Endodermal cell (in vitro differentiated cells): ENCODE measurements at places on chromosomes 7 and 10. TPM values are rescaled to one million over a fixed set of nuclear protein-coding genes. Genes with fewer than 3 reads are reported as not detected.

DNA sequence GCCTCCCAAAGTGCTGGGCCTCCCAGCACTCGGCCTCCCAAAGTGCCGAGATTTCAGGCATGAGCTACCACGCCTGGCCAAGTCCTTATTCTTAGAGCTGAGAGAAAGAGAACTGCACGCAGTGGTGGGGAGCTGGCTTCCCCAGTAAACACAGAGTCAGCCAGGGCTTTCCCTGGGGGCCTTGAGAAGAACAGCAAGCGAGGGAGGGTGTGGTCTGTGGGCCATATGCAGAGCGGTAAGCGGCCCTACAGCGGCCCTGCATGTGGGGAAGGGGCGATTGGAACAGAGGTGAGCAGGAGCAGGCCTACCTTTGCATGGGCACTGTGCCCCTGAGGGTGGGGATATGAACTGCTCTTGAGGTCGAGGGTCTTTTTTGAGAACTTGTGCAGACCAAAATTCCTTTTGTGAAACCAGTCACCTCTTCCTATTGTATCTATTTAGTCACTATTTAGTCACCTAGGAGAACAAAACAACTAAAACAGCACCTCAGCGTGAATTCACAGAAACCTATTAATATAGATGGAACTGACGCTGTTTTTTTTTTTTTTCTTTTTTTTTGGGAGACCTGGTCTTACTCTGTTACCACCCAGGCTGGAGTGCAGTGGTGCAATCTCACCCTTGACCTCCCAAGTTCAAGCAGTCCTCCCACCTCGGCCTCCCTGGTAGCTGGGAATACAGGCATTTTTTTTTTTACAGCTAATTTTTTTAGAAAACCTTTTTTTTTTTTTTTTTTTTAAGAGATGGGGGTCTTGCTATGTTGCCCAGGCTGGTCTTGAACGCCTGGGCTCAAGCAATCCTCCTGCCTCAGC is 36.9 kb upstream of the SH2D4B start:
- no peak for DNase-seq
- H3K4me3 ChIP-seq: no peak overlapping the region
- peaks cover 29% of the 10 kb centered on the region for H3K36me3 ChIP-seq

GRCh38 chr10:87860156-87860795 is 3.1 kb downstream of the KLLN start:
- no peak overlapping the region for H3K4me3 ChIP-seq
- H3K27me3 ChIP-seq: no peaks in the 10 kb centered on the region
- H3K27ac ChIP-seq: no peak overlapping the region
- no peaks in the 10 kb centered on the region for H3K4me1 ChIP-seq
- H3K36me3 ChIP-seq: no peaks in the 10 kb centered on the region

DNA sequence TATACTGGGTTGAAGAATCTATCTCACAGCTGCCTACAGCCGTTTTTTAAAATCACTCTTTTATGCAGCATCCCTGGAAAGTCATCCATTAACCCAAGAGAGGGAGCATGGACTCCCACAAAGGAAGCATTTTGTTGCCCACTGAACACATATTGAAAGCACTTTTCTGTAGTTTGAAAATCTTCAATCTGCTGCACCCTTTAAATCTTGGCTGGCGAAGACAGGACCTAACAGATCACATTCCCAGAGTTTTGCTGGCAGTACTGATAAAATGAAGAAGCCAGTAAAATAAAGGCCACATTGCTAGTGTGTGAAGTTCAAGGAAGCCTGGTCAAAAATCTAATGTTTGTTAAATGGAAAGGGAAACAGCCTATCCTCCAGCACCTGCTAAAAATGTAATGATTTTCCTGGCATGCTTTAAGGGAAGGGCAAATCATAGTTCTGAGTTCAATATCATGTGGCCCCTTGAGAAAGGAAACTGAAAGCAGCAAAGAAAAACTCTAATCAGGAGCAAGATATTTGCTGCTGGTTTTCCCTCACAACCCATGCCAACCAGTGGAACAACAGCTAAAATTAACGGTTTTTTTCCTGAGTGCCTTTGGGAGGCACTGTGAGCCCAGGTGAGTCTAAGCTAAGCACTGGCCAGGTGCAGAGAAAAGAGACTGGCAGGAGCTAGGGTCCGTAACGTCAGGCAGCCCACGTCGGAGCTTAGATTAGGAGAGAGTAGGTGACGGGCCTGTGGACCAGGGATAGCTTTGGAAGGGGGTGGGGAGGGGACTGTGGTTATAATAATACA is 97.9 kb upstream of the PALS2 start:
- H3K4me3 ChIP-seq: no peak overlapping the region
- DNase-seq: peak; percentile 64
- H3K4me1 ChIP-seq: peaks cover 9% of the 10 kb centered on the region
- no peaks in the 10 kb centered on the region for H3K36me3 ChIP-seq
- H3K27ac ChIP-seq: no peak overlapping the region

DNA sequence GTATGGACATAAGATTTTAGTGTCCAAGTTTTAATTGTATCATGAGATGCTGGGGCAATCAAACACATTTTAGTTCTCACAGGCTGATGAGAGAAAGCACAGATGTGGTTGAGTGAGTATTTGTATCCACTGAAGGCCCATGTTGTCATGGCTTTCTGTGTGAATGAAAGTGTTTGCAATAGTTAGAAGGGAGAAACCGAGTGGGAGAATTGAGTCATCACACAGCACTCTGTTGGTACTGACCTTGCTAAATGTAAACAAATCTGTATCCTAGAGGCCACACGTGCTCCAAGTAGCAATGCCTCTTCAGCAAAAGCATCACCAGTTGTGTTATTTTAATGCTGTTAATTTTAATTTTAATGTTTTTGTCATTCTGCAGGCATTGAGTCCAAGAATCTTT is 121.2 kb downstream of the EMX2 start:
- no peak overlapping the region for H3K4me3 ChIP-seq
- DNase-seq: no peak
- H3K4me1 ChIP-seq: no peaks in the 10 kb centered on the region
- no peaks in the 10 kb centered on the region for H3K27me3 ChIP-seq
- no peaks in the 10 kb centered on the region for H3K36me3 ChIP-seq
- H3K27ac ChIP-seq: no peak overlapping the region

FBXO24 gene
- 0.88 and 1.3 TPM in 2 replicates for total RNA-seq

GPR26 gene
- total RNA-seq: not detected in 2 replicates

GRCh38 chr10:28939281-28940157 is 262.2 kb downstream of the BAMBI start:
- peak overlapping the region; percentile 19 for H3K27ac ChIP-seq
- H3K36me3 ChIP-seq: no peaks in the 10 kb centered on the region
- no peaks in the 10 kb centered on the region for H3K27me3 ChIP-seq
- peak; percentile 94 for DNase-seq

COL26A1 gene
- total RNA-seq: 41.2 and 41.9 TPM in 2 replicates

DNA sequence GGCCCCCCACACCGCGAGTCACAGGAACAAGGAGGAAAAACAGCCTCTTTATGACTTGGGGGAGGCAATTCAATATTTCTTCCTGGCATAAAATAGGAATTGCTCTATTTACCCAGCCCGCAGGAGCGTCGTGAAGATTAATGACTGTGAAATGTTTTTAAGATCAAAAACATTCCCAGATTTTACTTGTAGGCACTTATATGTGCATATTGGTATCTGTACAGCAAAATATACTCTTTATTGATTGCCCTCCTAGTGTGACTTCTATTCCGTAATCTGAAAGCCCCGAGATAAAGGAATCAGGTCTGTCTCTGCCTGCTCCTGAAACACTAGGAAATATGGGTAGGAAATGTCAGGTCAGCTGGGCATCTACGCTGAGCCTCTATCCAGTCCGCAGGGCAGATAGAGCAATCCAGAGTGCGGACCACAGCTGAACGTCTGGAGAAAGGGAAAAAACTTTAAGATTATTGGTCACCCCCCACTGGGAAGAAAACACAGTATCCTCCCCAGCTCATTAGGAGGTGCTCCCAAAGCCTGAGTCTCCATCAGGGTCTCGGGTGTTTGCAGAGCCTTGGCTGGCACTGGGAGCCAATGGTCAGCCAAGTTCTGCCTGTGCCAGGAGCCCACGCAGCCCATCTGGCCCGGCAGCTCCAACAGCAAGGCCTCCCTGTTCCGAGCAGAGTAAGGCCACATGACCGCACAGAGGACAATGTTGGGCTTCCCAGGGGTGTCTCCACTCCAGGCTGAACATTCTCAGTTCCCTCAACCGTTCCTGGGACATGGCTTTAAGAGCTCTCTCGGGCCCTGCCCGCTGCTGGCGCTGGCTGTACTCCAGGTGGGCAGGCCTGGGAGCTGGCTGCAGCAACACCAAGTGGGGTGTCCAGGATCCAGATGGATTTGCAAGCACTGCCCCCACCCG is 7.7 kb downstream of the CTBP2 start:
- H3K27ac ChIP-seq: no peak overlapping the region
- peaks cover 22% of the 10 kb centered on the region for H3K4me1 ChIP-seq
- peaks cover 7% of the 10 kb centered on the region for H3K36me3 ChIP-seq
- peak; percentile 78 for DNase-seq
- H3K27me3 ChIP-seq: no peaks in the 10 kb centered on the region

DNA sequence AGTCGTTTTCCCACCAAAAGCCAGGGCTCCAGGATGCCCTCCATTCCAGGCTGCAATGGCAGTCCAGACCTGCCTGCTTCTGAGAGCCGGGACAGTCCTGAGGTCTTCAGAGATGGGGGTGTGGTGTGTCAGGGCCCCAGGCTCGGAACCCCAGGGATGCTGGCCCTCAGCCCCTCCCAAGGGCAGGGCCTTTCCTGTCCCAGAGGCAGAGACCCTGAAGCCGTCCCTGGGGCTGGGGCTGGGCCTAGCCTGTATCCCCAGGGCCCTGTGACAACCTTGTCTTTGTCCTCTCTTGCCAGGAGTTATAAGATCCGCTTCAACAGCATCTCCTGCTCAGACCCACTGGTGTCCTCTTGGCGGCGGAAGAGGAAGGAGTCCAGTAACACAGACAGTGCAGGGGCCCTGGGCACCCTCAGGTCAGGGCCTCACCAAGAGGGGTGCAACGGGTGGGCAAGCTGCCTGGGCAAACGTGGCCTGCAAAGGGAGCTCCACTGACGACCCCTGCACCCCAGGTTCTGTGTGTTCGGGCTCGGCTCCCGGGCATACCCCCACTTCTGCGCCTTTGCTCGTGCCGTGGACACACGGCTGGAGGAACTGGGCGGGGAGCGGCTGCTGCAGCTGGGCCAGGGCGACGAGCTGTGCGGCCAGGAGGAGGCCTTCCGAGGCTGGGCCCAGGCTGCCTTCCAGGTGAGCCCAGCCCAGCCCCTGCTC is 15.9 kb downstream of the NOS3 start:
- peak; percentile 52 for DNase-seq
- no peak overlapping the region for H3K27ac ChIP-seq
- peaks cover 9% of the 10 kb centered on the region for H3K4me1 ChIP-seq
- no peaks in the 10 kb centered on the region for H3K27me3 ChIP-seq

GSDME gene
- total RNA-seq: 9.8 to 19.2 TPM (median 17.9 TPM) in 3 replicates

DNA sequence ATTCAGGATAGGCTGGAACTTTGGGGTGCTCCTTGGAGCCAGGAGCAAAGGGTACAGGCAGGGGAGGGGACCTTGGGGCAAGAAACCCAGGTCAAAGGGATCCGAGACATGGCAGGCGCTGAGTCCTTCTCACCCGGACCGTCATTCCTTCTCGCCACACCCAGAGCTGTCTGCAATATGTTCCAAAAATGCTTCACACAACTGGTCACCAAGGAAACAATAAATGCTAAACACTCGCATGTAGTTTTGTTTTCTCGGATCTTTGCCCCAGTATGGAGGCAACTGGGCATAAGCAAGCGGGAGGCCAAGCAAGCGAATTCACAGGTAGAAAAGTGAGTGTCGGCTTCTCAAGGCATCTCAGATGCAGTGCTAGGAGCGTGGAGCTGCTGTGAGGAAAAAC is 80.8 kb downstream of the PIP4K2A start:
- H3K27me3 ChIP-seq: no peaks in the 10 kb centered on the region
- no peaks in the 10 kb centered on the region for H3K36me3 ChIP-seq
- H3K27ac ChIP-seq: no peak overlapping the region
- no peak for DNase-seq
- H3K4me3 ChIP-seq: no peak overlapping the region
- H3K4me1 ChIP-seq: no peaks in the 10 kb centered on the region

GRCh38 chr10:22338185-22338900 is 7.0 kb upstream of the SPAG6 start:
- peaks cover 5% of the 10 kb centered on the region for H3K4me1 ChIP-seq
- H3K4me3 ChIP-seq: no peak overlapping the region
- no peak for DNase-seq
- H3K27ac ChIP-seq: no peak overlapping the region

- H3K4me3 ChIP-seq: peak overlapping the region; percentile 90
- no peak overlapping the region for H3K27ac ChIP-seq
Observed at GRCh38 chr10:101588879-101589278, 758 bp downstream of the DPCD start.

DNA sequence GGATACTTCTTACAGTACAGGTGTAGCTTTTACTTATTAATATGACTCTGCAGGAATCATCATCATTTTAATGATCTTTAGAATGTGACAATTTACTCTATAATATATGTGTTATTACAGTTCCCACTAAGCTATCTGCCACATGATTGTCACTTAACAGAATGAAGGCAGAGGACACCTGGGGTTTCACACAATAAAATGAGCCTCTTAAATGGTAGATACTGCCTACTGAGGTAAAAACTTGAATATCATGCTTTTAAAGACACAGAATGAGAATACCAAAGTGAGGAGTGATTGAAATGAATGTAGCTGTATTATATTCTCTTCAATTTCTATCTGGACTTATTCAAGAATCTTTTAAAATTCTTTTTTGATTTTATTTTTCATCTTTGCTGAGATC is 1255.3 kb upstream of the LRRN3 start:
- no peaks in the 10 kb centered on the region for H3K4me1 ChIP-seq
- no peak overlapping the region for H3K4me3 ChIP-seq
- H3K36me3 ChIP-seq: no peaks in the 10 kb centered on the region
- DNase-seq: no peak
- no peaks in the 10 kb centered on the region for H3K27me3 ChIP-seq

AKR1C4 gene
- total RNA-seq: not detected in 2 replicates

DNA sequence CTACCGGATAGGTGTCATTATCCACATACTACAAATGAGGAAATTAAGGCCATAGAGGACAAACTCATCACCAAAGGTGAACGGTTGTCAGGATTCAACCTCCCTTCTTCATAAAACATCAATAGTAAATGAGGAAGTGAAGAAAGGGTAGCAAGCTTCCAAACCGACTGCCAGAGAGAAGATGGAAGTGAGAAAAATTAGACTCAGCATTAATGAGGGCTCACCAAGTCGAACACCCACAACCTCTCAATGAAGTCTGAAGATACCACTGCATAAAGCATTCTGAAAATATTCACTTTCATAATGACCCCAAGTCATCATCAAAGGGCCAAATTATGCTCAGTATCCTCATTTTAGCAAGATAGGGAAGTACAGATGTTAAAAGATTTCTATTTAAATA is 29.6 kb downstream of the ABCB4 start:
- no peak overlapping the region for H3K4me3 ChIP-seq
- H3K27ac ChIP-seq: no peak overlapping the region
- no peaks in the 10 kb centered on the region for H3K36me3 ChIP-seq
- H3K27me3 ChIP-seq: no peaks in the 10 kb centered on the region
- no peak for DNase-seq

MCM10 gene
- total RNA-seq: 13.1 to 54.0 TPM (median 44.8 TPM) in 3 replicates

ENO4 gene
- total RNA-seq: 0.74 to 1.5 TPM (median 1.1 TPM) in 3 replicates

GRCh38 chr10:83934062-83934461 is 205.2 kb upstream of the GHITM start:
- H3K27ac ChIP-seq: no peak overlapping the region
- H3K36me3 ChIP-seq: no peaks in the 10 kb centered on the region
- no peak for DNase-seq
- H3K4me1 ChIP-seq: peaks cover 4% of the 10 kb centered on the region
- no peaks in the 10 kb centered on the region for H3K27me3 ChIP-seq
